Thymus (tissue), 14 donors: ENCODE measurements at places on chromosomes 3 and 15. TPM values are rescaled to one million over a fixed set of nuclear protein-coding genes. Genes with fewer than 3 reads are reported as not detected.

CCNB2 gene
- total RNA-seq: 75.1 TPM

TNNC1 gene
- total RNA-seq: 5.5 TPM

C2CD4A gene
- total RNA-seq: 0.66 TPM

TFG gene
- 23.6 TPM for total RNA-seq

KNG1 gene
- 0.14 TPM for total RNA-seq

BCHE gene
- total RNA-seq: 12.4 TPM

B3GALNT1 gene
- 4.6 TPM for total RNA-seq

DLEC1 gene
- 0.09 TPM for total RNA-seq

MRPS22 gene
- 55.2 TPM for total RNA-seq

PSTPIP1 gene
- total RNA-seq: 16.0 TPM

SAMD7 gene
- not detected for total RNA-seq

WDR76 gene
- 24.6 TPM for total RNA-seq

DNA sequence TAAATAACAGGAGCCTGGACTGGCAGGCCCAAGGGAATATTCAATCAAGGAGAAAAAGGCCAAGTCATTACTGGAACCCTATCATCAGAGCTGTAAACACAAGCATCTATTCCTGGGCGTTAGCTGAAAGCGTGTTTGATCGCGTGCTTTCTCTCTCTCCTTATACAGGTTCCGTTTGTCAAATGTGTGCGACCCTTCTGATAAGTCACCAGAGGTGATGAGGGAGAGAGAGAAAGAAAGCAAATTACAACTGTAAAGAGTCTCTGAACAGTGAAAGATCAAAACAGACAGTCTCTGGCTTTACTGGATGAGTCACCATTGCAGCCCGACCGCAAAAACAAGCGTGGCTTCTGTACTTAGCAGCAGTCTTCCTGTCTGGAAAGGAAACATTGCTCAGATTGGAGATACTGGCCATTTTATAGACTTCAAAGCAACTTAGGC, 39.5 kb upstream of the TPRG1 start:
- DNase-seq: peak; percentile 69

- DNase-seq: peak; percentile 53
Measured at GRCh38 chr15:51731549-51732267, 5.7 kb downstream of the LYSMD2 start.

DNA sequence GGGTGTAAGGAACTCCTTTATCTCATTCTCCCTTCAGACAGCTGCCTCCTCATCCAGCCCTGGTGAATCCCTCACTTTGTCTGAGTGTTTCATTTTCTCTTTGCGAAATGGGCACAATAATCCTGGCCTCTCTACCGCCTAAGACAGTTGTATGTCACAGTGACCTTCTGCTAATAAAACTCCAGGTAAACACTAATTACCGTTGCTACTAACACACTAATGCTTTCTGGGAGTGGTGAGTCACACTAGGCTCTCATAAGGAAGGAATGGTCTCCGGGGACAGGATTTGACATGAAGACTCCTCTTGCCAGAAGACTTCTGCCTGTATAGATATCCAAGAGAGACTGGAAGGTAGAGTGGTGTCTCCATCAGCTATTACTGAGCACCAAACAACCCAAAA, 71.7 kb upstream of the SNRK start:
- no peak for DNase-seq

- DNase-seq: no peak
Measured at GRCh38 chr3:18207226-18207625, 217.9 kb downstream of the SATB1 start.

GRCh38 chr3:10194328-10195071, 29.8 kb downstream of the IRAK2 start:
- DNase-seq: peak; percentile 53

DNA sequence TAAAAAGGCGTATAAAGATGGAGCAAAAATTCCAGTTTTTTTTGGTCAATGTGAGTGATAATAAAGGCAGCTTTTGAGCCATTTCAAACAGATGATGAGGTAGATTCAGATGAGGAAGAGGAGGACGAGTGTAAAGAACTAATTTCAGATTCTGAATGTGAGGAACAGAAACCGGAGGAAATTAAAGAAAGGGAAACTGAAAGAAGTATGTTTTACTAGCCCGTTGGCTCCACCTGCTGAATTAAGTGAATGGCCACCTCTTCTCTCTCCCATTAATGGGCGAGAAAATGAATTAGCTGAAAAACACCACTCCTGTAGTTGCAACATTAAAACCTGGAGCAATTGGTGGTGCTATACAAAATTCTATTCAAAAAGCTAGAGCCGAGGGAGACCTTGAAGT, 55.4 kb downstream of the CYP19A1 start:
- DNase-seq: no peak

- no peak for DNase-seq
Measured at GRCh38 chr3:22569570-22569969, 633.6 kb upstream of the UBE2E2 start.

GRCh38 chr3:105598042-105598796, 231.5 kb downstream of the ALCAM start:
- no peak for DNase-seq

DNA sequence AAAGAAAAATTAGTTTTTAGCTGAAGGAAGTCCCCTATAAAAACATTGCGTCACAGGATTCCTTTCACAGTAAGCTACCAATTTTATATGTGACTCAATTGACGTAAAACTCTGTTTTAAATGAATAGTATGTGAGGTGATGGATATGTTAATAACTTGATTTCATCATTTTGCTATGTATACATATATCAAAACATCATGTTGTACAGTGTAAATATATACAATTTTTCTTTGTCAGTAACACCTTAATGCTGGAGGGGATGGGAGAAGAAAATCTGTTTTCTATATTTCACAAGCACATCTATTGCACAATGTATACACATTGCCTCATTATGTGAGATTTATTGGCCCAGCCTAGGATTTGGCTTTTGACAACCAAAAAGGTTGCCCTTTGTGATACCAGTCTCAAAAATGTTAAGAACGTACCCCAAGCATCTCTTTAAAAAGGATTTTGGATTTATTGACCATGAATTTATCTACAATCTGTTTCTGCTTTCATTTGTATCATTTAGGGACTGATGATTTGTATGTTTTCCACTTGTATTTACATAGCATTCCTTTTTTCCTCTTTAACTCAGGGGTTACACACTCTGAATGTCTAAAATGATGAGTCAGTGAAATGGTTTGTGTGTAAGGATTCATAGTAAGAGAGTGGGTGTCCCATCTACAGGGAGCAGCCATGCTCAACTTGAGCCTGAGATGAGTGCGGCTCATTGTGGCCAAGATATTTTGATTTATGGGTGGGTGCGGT, 62.6 kb downstream of the CRTC3 start:
- DNase-seq: no peak

DNA sequence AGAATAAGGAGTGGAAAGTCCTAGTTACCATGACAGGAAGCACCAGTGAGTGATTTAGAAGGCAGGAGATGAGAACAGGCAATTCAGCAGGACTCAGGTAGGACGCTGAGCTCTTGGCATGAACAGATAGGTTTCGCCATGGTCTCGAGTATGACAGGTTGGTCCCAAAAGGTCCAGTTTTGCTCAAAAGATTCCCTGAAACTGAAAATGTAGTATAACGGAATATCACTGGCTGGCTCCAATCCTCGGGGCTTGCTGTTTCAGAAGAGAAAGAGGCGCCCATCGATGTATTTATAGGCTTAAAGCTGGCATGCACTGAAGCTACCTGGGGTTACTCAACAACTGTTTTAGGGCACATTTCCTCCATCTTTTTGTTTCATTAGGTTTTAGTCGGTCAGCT, 59.2 kb downstream of the SRGAP3 start:
- DNase-seq: no peak

- no peak for DNase-seq
Measured at GRCh38 chr15:22811640-22812039, 25.2 kb downstream of the NIPA1 start.

- peak; percentile 25 for DNase-seq
Measured at GRCh38 chr3:12553921-12554391, 2.9 kb upstream of the MKRN2 start.

- no peak for DNase-seq
Measured at GRCh38 chr3:123586131-123586530, 1.3 kb upstream of the HACD2 start.

GRCh38 chr3:40996382-40996781, 202.9 kb upstream of the CTNNB1 start:
- no peak for DNase-seq

DNA sequence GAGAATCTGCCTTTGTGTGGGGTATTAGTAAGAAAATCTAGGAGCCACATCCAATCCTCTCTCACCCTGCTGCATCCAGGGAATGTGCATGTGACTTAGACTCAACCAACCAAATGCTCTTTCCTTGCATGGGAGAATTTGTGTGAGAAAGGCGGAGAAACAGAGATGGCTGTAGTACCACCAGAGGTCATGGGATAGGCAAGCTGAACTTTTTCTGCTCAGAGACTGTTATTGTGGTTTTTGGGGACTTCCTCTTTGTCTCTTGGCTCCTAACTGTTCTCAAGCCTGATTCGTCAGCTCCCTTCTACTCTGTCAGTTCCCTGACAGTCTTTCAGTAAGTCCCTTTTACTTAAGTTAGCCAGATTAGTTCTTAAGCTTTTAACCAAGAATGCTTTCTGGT, 2.6 kb upstream of the ZSCAN2 start:
- peak; percentile 72 for DNase-seq

DNA sequence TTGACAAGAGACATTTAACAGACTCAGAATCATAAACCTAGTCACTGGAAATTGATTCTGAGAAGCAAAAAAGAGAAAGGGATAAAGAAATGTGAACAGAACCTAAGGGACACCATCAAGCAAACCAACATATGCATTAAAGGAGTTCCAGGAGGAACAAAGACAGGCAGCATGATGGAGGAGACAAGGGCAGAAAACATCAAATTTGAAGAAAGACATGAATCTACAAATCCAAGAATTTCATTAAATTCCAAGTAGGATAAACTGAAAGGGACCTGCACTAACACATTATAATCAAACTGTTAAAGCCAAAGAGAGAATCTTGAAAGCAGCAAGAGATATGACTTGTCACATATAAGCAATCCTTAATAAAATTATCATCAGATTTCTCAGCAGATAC, 122.3 kb downstream of the STT3B start:
- DNase-seq: no peak

DNA sequence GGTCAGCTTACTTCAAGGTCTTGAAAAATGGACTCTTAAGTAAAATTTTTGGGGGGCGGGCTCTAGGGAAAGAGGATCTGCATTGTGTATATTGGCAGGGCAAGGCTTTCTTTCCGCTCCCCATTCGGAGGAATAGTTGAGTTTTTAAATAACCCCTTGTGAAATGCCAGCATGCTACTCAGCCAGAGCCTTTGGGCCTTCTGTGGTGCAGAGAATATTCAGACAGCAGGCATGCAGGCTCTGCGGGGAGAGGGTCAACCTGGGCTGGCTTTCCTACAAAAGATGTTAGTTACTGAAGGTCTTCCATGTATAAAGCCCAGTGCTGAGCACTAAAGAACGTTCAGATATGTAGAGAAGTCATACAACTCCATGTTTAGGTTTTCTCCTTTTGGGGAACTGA, 40.6 kb downstream of the ADAMTSL3 start:
- DNase-seq: no peak

DNA sequence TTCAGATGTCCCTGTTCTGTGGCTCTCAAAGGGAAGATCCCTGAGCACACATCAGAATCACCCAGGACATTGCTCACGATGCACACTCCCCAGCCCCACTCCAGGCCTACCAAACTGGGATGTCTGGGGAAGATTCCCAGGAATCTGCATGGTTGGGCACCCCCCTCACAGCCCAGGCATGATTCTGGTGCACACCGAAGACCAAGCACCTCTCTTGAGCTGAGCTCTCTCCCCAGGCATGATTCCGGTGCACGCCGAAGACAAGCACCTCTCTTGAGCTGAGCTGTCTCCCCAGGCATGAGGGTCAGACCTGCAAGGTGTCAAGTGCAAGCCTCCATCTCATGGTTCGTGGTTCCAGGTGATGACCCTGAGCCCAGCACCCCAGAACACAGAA, 112.2 kb upstream of the MEF2A start:
- no peak for DNase-seq

DNA sequence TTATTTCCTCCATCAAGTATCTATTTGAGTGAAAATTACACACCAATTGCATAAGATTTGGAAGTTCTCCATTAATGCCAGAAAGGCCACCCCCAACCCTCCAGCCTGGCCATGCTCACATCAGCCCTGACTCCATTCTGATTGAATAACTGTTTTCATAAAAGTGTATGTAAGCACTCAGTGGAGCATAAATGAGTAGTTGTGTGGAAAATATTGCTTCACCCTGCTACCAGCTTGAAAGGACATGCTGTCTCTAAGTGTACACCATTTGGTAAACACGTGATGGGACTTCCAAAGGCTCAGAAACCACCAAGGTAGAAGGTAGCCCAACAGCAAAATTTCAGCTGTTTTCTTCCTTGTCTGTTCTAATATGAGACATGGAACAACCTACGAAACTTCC, 393.8 kb downstream of the ZNF385D start:
- DNase-seq: no peak

GRCh38 chr15:73303636-73304035, 65.1 kb downstream of the HCN4 start:
- DNase-seq: no peak

- DNase-seq: no peak
Measured at GRCh38 chr3:132543011-132543739, 53.9 kb upstream of the ACKR4 start.

DNA sequence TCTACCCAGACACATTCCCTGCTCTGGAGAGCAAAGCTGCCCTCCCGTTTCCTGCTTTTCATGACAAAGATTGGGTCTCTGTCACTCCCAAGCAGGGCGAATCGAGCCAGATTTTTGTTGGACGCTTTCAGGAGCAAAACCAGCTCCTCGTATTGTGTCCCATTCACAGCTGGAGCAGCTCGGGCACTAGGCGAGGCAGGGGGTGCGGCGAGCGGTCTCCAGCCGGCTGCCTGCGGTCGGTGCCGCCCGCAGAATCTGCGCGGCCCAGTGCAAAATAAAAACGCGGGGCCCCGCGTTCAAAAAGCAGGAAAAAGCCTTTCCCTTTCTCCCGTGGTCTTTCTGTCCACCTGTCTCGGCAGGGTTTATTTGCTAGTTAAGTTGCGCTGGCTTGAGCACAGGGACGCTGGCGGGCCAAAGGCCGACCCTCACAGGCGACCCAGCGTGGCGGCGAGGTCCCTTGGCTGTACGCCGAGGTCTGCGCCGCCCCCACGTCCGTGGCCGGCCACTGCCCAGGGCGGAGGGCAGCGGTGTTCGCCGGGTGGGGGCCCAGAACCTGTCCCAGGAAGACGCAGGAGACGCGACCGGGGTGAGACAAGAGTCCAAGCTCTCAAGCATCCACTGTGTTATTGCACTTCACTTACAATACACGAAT, 71.2 kb downstream of the CYP19A1 start:
- no peak for DNase-seq

DNA sequence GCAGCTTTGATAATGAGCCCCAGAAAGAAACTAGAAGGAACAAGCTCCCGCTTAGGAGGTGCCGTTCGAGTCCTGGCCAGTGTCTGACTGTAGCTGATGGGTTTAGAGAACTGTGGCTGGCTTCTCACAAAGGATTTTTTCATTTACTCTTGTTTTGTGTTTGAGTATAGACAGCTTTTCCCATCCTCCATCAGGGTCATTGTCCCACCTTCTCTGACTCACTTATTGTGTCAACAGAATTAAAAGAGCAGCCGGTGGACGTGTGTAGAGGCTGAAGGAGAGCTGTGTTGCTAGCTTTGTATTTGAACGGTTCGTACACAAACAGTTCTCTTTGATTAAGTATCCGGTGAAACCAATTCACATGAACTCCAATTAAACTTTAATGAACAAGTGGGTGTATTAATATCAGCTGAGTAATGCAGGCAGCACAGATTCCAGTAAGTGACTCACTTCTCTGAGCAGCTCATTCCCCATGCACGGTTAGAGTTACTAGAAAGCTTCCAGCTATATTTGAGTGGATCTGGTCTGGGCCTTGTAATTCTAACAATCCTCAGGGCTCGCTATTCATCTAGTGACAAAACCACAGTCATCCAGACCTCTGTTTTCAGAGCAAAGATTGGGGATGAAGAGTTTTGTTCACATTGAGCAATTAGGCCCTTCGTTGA, 141.0 kb downstream of the LPP start:
- no peak for DNase-seq
